ENCODE measurements at places on chromosomes 7 and 10.

GRCh38 chr7:112869111-112869774 lies 79.0 kb upstream of the TMEM168 start:
- DNase-seq = peak; percentile 2

DNA sequence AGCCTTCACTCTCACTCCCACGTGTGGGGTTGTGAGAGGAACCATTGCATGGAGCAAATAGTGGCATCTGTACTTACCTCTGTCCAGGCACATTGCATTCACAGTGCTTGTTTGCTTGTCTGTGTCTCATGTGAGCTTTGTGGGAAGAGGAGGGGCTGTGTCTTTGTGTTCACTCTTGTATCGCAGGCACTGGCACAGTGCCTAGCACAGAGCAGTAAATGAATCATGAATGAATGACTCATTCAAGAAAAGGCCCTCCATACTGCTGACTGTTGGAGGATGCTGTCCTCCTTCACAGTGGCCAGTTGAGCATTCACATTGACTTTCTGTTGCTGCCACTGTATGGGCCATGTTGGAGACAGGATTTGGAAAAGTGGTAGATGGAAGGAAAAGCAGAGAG lies 125.3 kb downstream of the SORCS3 start:
- no peak for DNase-seq

DNA sequence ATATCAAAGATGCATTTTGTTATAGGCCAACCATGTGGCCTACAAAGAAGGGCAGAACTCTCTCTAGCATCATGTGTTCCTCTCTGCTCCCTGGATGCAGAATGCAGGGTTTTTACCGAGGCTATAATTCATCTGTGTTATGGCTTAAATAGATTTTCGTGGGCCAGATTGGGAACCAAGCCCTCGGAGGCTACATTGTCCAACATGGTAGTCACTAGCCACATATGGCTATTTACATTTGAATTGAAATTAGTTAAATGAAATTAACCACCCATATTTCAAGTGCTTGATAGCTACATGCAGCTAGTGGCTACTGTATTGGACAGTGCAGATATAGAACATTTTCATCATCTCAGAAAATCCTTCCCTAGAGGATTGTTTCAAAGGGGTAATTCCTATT lies 2.8 kb downstream of the PLCE1 start:
- no peak for DNase-seq

DNA sequence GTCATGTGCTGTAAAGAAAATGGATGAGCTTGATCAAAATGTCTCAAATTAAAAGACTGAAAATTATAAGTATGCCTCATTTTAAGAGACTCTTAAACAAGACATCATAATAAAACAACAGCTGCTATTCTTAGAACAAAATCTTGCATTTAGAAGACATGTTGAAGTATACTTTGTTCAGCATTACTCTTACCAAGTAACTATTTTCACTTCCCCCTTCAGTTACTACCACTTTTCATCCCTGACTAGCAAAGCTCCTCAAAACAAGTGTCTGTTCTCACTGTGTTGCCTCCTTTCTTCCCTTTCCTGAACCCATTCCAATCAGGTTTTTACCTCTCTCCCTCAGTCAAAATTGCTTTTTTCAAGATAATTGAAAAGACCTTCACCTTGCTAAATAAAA lies 31.6 kb downstream of the ELAPOR2 start:
- no peak for DNase-seq

GRCh38 chr10:91672021-91672608 lies 39.2 kb upstream of the PPP1R3C start:
- no peak for DNase-seq

DNA sequence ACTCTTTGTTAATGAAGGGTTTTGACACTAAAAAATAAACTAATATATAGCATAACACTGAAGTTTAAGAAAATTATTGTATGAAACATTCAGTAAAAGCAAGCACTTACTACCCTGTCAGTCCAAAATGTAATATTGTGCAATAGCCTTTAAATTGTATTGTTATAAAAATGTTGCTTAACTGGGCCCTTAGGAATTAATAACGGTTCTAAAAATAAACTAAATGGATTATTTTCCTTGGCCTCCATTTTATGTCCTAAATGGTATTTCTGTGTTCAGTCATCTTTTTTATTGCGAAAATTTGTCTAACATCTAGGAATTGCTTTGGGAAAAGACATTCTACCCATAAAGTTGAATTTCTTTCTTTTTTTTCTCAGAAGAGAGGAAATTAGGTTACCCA lies 49.0 kb upstream of the ABI1 start:
- no peak for DNase-seq

GRCh38 chr10:11197266-11197712 lies 179.6 kb downstream of the CELF2 start:
- DNase-seq = no peak

DNA sequence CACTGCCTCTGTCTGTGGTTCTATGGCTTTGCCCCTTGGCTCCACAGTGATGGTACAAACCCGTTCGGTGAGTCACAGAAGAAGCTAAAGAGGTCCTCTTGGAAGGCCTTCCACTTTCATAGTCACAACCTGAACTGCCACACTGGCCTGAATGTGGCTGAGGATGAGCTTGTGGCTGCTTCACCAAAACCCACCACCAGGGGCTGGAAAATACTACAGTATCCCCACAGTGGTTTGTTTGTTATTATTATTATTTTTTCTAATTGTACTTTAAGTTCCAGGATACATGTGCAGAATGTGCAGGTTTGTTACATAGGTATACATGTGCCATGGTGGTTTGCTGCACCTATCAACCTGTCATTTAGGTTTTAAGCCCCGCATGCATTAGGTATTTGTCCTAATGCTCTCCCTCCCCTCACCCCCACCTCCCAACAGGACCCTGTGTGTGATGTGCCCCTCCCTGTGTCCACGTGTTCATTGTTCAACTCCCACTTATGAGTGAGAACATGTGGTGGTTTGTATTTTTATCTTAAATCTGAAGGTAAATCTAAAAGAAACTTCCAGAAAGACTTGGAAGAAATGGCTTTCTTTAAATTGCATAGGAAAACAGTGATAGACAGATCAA lies 160.8 kb upstream of the NPSR1 start:
- DNase-seq = no peak

- no peak for DNase-seq
Observed at GRCh38 chr7:75725306-75725705, 13.4 kb downstream of the HIP1 start.

GRCh38 chr10:99619090-99619800 lies 994 bp downstream of the SLC25A28 start:
- DNase-seq = no peak
